ENCODE measurements at places on chromosomes 2 and 18. TPM values are rescaled to one million over a fixed set of nuclear protein-coding genes. Genes with fewer than 3 reads are reported as not detected.

DNA sequence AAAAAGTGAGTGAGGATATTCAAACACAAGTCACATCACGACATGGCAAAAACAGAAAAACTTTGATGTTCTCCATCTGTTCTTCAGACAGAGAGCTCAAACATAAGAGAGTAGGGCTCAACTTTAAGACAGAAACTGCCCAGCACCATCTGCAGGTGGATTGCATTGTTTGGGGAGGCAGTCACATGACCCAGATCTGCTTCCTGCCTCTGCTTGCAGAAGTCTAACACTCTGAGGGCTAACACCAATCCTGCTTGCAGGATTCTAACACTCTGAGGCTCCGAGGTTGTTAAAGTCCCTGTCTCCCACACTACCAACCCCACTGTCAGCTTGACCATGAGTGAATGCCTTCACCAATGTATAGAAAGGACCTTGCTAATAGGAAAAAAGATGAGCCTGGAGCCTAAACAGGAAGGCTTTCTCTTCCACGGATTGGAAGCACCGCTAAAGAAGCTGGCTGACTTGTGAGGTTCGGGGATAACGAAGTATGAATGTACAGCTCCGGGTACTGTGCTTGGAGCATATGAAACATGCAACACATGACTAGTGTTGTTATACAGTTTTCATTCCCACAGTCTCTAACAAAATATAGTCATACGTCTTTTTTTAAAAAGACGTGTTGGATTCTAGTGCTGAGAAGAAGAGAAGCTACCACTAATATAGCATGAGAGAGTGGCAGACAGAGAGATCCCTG, 176.6 kb upstream of the CREB1 start:
- no peak for DNase-seq

DNA sequence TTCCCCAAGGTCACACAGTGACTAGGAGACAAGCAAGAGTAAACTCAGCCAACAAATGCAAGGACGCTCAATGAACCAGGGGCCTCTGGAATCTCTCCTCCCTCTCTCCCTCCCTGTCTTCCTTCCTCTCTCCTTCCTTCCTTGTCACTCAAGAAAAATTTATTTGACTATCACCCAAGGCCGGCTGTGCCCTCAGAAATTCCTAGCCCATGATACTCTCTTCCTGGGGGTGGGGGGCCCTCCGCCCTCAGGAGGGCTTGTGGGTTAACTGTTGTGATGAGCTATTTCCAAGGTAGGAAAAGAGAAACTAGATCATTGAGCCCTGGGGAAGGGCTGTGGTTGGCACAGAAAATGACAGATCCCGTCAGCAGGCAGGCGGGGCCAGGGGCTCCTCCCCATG, 21.7 kb downstream of the INHBB start:
- no peak for DNase-seq

- DNase-seq: no peak
Measured at GRCh38 chr2:126890551-126891450, 7.9 kb upstream of the TEX51 start.

DNA sequence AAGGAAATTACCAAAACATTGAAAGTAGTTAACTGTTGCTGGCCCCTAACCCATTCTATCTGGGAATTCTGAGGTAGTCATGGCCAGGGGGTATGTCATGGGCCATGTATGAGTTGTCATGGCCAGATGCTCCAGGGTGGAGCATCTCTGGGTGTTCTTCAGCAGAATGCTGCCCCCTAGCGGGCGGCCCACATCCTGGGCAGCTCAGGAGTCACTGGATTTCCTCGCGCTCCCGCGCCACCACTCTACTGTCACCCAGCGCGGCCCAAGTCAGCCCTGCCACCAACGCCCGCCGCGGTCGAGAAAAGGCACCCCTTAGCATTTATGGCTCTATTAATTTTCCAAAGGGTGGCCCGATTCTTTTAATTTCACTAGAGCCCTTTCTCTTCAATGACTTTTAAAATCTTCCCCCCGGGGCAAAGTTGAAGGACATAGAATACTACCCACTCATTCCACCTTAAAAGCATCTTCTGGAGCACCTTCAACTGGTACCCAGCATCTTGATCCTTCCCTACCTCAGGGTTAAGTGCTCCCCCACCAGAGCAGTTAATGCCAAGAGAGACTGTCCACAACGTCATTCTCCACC, 41.6 kb downstream of the PKDCC start:
- peak; percentile 89 for DNase-seq

GRCh38 chr2:16302431-16303272, 362.3 kb downstream of the MYCN start:
- DNase-seq: no peak

DNA sequence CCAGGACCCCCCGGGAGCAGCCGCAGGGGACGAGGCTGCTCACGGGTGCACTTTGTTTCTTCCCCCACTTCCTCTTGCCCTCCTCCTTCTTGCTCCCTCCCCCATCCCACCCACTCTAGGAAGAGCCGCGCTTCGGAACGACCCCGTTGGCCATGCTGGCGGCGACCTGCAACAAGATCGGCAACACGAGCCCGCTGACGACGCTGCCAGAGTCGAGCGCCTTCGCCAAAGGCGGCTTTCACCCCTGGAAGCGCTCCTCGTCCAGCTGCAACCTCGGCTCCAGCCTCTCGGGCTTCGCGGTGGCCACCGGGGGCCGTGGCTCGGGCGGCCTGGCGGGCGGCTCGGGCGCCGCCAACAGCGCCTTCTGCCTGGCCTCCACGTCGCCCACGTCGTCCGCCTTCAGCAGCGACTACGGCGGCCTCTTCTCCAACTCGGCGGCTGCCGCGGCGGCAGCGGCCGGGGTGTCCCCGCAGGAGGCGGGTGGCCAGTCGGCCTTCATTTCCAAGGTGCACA, 1.3 kb downstream of the SP9 start:
- DNase-seq: no peak

- DNase-seq: no peak
Measured at GRCh38 chr18:35282353-35282752, 7.7 kb downstream of the ZSCAN30 start.

DNA sequence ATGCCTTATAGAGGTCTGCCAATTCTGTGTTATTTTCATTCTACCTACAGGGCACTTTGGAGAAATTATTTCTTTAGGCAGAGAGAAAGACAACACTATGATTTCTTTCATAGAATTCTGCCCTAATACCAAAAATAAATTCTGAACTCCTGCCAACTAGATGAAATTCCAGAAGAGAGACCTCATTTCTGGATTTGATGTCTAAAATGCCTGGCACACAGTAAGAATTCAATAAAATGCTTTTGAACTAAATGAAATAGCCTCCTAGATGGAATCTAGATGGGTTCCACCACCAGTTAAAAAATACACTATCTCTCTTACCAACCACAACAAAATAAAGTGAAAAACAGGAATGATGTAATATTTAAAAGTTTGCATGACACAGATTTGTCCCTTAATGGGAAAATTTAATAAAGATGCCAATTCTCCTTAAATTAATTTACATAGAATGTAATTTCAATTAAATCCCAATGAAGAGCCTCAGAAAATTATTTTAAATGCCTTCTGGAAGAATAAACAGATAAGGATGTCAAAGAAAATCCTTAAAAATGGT, 75.0 kb downstream of the OSBPL1A start:
- no peak for DNase-seq

- DNase-seq: no peak
Measured at GRCh38 chr2:230668939-230669303, 43.7 kb upstream of the CAB39 start.

GRCh38 chr2:71783815-71784214, 330.5 kb downstream of the DYSF start:
- DNase-seq: no peak

- no peak for DNase-seq
Measured at GRCh38 chr2:218129458-218130135, 3.8 kb downstream of the CXCR2 start.

- DNase-seq: no peak
Measured at GRCh38 chr2:162258686-162259085, 15.4 kb upstream of the FAP start.

DNA sequence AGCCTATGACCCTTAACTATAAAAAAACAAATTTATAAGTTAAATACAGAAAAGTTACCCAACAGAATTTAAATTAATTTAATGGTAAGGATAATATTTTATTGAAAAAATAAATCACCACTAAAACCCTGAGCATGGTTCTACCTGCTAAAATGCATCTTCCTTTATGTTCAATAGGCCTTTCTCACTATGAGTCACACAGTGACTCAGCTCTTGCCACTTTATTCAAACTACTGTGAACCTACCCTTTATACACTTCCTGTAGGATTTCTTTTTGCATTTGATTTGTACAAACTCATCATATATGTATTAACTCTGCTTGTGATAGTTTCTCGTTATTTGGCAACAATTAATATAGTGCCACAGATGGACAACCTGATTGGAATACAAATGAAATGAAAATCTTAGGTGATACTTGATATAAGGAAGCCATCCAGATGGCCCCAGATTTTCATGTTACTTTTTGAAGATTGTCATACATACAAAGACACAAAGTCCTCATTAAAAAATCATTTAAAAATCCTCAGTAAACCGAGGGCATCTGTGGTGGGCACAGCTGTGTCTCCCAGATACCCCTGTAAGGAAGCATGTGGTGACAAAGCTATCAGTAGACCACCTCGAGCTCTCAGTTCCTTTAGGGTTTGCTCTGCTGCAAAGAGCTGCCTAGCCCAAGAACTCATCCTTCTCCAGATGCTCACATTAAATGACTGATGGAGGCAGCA, 55.2 kb upstream of the COBLL1 start:
- DNase-seq: no peak

- no peak for DNase-seq
Measured at GRCh38 chr2:121608967-121609366, 40.3 kb downstream of the CLASP1 start.

DNA sequence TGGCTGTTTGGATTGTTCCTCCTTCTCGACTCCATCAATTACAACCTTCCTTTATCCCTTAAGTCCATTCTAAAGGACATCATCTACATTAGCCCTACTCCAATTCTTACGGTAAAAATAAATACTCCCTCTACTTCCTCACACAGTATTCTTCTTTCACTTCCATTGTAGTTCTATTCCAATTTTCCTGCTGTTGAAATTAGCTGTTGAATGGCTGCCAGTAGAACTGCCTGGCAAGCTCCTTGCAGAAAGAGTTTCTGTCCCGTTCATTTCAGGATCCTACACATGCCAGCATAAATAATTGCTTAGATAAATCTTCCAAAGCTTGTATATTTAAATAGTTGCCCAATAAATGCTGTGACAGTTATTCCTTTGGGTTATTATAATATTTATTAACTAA, 459.3 kb upstream of the TRIB2 start:
- DNase-seq: no peak

DNA sequence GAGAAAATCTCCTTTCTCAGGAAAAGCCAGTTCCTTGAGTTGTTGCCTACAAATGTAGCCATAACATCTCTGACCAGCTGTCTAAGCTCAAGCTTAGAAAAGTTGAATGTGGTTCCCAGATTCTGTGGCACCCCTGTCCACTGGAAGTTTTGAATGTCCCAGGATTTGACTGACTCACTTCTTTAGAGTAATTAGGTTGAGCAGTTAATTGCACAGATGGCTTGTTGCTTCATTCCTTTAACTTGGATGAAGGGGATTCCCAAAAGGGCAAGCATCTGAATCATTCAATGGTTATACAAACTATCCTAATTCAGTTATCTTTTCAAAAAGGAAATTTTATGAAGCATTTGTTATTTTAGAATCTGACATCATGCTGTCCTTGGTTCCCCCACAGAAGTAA, 374.7 kb downstream of the LNPK start:
- no peak for DNase-seq

DNA sequence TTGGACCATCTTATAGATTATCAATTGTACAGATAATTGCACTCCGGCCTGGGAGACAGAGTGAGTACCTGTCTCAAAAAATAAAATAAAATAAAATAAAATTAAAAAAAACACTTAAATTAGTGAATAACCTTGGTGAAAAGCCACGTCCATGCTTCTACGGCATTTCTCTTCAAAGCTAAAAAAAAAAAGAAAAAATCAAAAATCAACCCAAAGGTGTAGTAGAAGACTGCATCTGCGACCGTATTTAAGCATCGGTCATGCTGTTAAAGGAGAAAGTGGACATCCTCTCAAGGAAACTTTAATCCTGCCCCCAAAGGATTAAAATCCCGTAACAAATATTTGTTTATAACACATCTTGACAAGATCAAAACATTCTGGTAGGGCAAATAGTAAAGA, 350 bp upstream of the RNF138 start:
- no peak for DNase-seq

- no peak for DNase-seq
Measured at GRCh38 chr2:180763263-180763989, 217.0 kb upstream of the UBE2E3 start.

The FAM110C gene
- total RNA-seq: 7.3 TPM

The ACTG2 gene
- 1.4 TPM for total RNA-seq

The ZNF532 gene
- total RNA-seq: 72.4 TPM

The DSG1 gene
- 0.89 TPM for total RNA-seq

The GALNT14 gene
- total RNA-seq: 0.21 TPM

The FOXI3 gene
- total RNA-seq: not detected

The SLC40A1 gene
- total RNA-seq: 50.5 TPM

The RIF1 gene
- total RNA-seq: 17.7 TPM

The CFAP65 gene
- total RNA-seq: not detected

Measured in right cardiac atrium (tissue), 5 donors.